ENCODE measurements at places on chromosomes 4 and X.

GRCh38 chr4:136390824-136391223 is 1141.5 kb downstream of the PCDH18 start:
- no peak for DNase-seq

- no peak for DNase-seq
These were observed 500.1 kb downstream of the STPG2 start for GRCh38 chr4:97643179-97643578.

DNA sequence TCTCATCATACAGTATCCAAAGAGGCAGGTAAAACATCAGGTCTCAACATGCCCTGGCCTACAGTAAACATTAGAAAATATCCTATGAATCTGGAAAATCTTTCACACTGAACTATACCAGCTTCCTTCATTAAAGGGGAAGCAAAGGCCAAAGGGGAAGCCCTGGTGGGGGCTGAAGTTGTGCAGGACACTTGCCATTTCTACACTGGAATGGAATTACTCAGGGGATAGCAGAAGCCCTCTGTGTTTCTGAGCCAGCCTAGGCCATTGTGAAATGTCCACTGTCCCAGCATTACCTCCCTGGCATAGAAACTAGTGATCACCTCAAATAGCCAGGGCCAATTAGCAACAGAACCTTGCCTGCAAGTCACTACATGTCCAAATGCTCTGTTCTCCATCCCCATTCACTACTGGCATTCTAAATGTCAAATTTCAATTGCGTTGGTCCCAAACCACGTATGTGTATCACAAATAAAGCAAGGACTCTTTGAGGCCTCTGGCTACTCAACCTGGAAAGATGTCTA is 429.9 kb downstream of the AFF2 start:
- DNase-seq = no peak

- DNase-seq = no peak
These were observed 114.2 kb downstream of the SPCS3 start for GRCh38 chr4:176433983-176434382.

GRCh38 chr4:40789031-40789430 is 39.3 kb downstream of the NSUN7 start:
- DNase-seq = no peak

- DNase-seq = no peak
These were observed 101.4 kb downstream of the FIP1L1 start for GRCh38 chr4:53478671-53479456.

- no peak for DNase-seq
These were observed 4.6 kb downstream of the NUDT9 start for GRCh38 chr4:87426865-87427517.

- DNase-seq = no peak
These were observed 119.3 kb upstream of the STS start for GRCh38 chrX:7028246-7028645.

DNA sequence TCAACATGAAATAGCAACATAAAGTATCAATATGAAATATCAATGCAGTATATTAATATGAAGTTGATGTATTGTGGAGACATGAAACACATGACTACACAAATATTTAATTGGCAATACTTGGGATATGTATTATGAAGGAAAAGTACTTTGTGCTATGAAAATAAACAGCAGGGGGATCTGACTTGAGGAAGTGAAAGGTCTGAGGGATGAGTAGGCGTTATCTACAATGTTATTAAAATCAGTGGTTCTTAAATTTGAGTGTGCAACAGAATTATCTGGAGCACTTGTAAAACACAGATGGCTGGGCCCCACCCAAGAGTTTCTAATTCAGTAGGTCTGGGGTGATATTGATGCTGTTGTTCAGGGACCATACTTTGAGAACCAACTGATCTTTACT is 27.4 kb upstream of the ARX start:
- DNase-seq = no peak

GRCh38 chr4:128653527-128654444 is 155.7 kb upstream of the JADE1 start:
- peak; percentile 50 for DNase-seq

GRCh38 chr4:80017125-80017854 is 55.7 kb downstream of the ANTXR2 start:
- no peak for DNase-seq

DNA sequence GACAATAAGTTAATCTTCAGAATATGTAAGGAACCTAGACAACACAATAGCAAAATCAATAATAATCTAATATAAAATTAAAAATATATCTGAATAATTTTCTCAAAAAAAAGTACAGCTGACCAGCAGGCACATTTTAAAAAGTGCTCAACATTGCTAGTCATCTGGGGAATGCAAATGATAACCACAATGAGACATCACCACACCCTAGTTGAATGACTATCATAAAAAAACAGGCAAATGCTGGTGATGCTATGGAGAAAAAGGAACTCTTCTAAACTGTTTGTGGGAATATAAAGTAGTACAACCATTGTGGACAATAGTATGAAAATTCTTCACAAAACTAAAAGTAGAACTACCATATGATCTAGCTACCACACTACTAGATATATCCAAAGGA is 956.9 kb upstream of the NDST4 start:
- DNase-seq = no peak

- DNase-seq = no peak
These were observed 17.7 kb downstream of the RGS12 start for GRCh38 chr4:3310301-3311094.

GRCh38 chrX:152403515-152403914 is 47.6 kb downstream of the GABRA3 start:
- no peak for DNase-seq

- DNase-seq = no peak
These were observed 52.2 kb downstream of the DCUN1D4 start for GRCh38 chr4:51895158-51895557.

DNA sequence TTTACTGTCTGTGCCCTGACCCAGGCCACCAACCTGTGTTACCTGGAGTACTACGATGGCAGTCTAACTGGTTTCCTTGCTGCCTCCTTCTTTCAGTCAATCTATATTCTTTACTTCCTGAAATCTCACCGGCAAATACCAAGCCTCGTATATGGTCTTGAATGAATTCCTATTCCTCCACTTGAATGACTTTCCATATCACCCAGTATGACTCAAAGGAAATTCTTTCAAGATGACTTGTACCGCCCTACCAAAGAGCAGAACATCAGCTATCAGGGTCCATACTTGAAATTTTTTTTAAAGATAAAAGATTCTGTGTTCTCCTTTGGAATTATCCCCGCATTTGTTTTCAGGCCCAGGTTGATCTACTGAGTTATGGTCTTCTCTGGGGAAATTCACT is 378.0 kb downstream of the AFF2 start:
- DNase-seq = no peak

GRCh38 chrX:67953658-67954057 is 409.8 kb downstream of the AR start:
- DNase-seq = no peak

GRCh38 chr4:147776716-147777115 is 44.8 kb downstream of the ARHGAP10 start:
- DNase-seq = no peak

GRCh38 chrX:42691196-42691595 is 86.8 kb downstream of the PPP1R2C start:
- DNase-seq = no peak

DNA sequence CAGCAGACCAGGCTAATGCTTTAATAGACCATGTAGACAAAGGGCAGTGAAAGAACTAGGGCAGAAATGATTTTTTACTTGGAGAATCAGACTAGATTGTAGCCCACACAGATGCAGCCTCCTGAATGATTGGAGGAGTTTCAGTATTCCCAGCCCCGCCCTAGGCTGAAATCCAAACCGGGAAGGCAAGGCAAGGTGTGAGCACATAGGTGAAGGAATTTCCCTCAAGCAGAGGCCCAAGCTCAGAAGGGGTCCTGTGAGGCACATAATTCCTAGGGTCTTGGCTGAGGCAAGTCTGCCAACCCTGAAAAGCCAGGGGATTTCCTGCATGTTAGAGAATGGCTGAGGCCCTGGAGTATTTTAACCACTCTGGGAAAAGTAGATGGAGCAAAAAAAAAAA is 56.4 kb upstream of the PAK3 start:
- no peak for DNase-seq

DNA sequence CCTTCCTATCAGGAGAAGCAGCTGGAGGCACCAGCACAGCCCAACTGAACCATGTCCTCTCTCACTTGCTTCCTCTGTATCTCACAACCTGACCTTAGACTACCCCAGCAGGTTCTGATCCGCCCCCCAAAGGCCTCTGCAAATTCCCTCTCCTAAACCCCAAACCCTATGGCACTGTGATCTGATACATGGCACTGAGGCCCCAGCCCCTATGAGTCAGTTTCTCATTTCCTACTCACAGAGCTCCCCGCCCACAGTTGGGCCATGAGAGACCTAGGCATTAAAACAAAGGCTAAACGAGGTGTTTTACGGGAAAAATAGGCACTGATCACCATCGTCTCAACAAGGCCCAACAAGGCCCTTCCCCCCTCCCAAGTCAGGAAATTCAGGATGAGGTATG is 19.1 kb downstream of the SASH3 start:
- no peak for DNase-seq

- DNase-seq = no peak
These were observed 345.7 kb downstream of the ARHGAP10 start for GRCh38 chr4:148077581-148077980.

GRCh38 chr4:74661427-74662201 is 132.7 kb downstream of the BTC start:
- no peak for DNase-seq

DNA sequence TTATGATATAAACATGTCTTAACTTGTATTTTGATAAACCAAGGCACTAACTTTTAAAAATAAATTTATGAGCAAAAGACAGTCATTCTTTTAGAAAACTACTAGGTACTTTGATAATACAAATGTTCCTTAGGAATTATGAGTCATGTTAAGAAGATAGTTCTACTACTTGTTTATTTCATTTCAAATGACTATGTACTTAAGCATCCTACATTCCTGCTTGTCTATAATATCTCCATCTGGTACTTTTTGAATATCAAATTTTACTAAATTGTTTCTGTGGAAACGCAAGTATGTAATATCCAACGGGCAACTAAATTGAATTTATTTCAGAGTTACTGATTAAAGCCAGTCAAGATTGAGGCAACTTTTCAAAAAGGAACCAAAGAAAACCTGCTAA is 61.8 kb downstream of the CAMK2D start:
- no peak for DNase-seq

GRCh38 chr4:88078579-88078978 is 71.1 kb downstream of the PKD2 start:
- DNase-seq = no peak

DNA sequence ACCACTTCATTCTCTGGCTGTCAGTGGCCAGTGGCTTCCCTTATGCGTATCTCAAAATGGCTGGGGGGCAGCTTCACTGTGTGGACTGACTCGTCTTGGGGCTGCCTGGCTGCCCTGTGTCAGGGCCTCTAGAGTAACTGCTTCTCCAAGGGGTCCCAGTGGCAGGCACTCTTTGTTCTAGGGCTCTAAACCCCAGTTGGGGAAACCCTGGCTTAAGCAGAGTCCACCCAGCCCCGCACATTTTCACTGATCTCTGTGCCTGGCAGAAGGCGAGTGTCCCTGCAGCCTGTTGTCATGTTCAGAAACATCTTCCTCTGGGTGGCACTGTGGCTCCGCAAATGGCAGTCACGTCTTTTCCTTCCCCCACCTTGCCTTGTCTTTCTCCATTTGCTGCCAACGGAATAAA is 59.7 kb downstream of the NBDY start:
- DNase-seq = no peak

GRCh38 chrX:155871934-155872333 is 9.2 kb upstream of the VAMP7 start:
- no peak for DNase-seq

DNA sequence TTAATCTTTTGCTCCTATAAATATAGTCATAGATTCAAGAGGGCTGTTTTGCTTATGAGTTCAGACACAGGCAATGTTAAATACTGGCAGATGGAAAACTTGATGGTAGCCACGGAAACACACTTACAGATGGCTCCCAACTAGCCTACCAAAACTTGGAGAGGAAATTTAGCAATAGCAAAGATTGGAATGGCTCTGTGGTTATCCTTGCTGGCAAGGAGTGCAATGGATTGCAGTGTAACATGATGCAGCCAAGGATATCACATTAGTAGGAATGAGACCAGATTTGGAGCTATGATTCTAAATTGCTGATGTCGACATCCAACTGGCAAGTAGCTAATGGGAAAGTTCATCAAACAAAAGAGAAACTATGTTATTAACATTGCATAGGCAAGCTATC is 791.0 kb upstream of the DIAPH2 start:
- no peak for DNase-seq
